ENCODE measurements at places on chromosomes 4 and X.
A peak's percentile ranks its signal among the peaks of the same experiment; 100 is the strongest.

DNA sequence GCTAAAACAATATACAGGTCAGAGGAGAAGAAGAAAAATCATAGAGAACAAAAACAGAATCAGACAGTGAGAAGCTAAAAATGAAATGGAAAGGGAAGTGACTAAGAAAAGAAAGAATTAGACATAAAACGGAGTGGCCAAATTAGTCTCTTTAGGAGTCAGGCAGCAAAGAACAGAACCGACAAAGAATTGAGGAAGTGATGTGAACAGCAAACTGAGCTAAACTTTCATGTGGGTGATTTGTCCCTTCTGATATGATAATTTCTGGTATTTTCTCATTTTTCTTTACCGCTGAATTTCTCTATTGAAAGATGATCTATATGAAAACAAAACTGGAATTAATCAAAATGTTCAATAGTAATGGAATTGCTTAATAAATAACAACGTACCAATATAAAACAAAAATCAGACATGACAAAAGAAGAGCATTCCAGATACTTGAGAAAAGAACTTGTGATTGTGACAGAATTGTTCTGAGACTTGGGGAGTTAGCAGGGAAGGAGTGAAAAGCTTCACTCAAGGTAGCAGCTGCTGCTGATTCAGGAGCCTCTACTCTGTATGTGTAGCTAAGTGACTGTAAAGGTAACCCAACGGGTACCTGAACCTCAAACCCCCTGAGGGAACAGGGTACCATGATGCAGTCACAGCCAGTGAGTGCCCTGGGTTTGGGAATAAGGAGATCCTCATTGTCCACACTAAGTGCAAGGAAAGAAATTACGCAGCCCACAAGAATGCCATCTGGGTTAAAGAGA lies 8.8 kb downstream of the TAPT1 start:
- DNase-seq, result no peak

DNA sequence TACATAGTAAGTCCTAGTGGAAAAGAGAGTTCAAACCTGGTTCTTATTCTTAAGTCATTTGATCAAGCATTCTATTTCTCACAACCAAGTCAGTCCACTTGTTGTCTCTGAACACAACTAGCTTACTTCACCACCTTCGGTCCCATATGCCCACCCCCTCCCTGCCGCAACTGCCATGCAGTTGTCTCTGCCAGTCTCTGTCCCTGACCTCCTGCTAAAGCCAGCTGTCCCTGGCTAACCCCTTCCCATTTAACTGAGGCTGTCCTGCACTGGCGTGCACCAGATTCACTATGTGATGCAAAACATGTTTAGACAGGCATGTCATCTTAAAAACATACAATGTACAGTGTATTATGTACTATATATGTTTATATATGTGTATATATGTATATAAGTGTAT lies 12.7 kb downstream of the FRAS1 start:
- DNase-seq, result no peak

GRCh38 chr4:53781629-53782457 lies 190.6 kb upstream of the LNX1 start:
- DNase-seq, result no peak

- no peak for DNase-seq
Measured at GRCh38 chr4:42302348-42302747, 94.9 kb upstream of the SHISA3 start.

DNA sequence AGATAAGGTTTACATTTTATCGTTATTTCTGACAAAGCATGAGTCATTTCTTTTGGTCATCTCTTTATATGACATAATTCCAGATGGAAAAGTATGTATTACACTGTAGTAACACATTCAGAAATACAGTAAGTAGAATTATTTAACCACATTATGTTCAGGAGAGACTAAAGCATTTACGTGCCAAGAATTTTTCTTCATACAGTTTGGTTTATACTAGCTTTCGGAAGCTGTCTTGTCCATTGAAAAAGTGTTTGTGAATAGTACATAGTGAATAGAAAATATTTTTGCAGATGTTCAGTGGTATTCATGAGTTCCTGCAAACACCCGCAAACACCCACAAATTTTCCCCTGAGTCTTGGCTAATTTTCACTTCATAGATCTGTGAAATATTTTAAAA lies 1033.0 kb upstream of the INTU start:
- no peak for DNase-seq

DNA sequence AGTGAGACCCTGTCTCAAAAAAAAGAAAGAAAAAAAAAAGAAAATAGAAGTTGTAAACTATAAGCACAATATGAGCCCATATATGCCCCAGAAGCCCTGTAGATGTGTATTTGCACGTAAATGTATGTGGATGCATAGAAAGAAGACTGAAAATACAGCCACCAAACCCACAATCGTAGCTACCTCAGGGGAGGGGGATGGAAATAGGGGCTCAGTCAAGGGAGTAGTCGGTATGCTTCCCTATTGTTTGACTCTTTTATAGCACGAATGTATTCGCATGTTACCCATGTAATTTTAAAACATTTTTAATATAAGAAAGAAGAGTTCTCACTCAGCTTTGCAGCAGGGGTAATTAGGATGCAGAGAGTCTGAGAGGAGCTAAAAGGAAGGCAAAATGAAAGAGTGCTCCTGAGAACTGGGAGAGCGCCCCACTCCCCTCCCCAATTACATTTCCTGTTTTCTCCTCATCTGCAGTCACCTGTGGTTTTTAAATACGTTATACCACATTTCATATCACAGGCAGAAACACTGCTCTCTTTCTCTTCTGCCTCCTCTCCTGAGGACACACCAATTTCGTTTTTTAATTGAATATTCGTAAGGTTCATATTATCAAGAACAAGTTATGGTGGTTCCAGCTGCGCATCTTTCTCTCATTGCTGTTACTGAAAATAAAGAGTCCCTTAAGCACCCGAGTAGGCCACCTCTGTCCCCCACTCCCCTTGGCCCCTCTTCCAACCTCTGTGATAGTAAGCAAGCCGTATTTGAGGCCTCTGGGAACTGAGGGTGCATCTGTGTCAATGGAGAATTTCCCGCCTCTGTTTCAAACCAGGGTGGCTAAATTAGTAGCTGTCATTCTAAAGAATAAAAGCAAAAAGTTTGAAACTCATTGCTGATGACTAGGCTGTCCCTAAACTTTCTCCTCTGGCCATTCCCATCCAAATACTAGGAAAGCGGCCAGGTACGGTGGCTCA lies 10.7 kb downstream of the SEPTIN6 start:
- DNase-seq, result peak; percentile 84
